ENCODE measurements at places on chromosomes 7 and 10. TPM values are rescaled to one million over a fixed set of nuclear protein-coding genes. Genes with fewer than 3 reads are reported as not detected.

MACROH2A2 gene
- 25.6 TPM for total RNA-seq

OR2A5 gene
- not detected for total RNA-seq

CALML5 gene
- total RNA-seq = not detected

TEX47 gene
- total RNA-seq = not detected

NPSR1 gene
- total RNA-seq = not detected

PROSER2 gene
- total RNA-seq = 12.1 TPM

GTF2IRD1 gene
- 20.4 TPM for total RNA-seq

Data from astrocyte (in vitro differentiated cells and primary cell).